Stimulated activated effector memory CD8-positive, alpha-beta T cell treated with anti-CD3 and anti-CD28 coated beads, Interleukin-12 subunit alpha, Interleukin-12 subunit beta, amount 100 ng/mL, for 72 hours (primary cell): ENCODE measurements at places on chromosomes 7 and 10.

DNA sequence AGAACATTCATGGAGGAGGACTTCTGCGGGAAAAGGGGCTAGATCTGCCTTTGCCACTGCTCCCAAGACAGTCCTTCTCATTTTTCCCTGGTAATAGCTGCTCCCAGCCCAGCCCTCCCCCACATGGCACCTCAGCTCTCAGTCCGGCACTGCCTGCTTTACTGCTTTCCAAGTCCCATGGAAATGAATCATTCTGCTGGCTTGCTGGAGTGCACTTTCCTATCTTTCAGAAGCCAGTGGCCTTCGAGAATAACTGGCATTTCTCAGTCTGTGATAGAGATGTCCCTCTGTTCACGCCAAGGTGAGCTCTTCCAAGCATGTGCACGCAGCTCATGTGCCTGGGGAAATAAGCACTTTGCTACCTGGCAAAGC, 61.4 kb downstream of the SYPL1 start:
- DNase-seq: no peak

- no peak for DNase-seq
Observed at GRCh38 chr7:17495655-17496394, 197.4 kb downstream of the AHR start.

GRCh38 chr10:118499186-118499585, 96.3 kb downstream of the PRLHR start:
- no peak for DNase-seq

GRCh38 chr10:32207544-32207943, 139.4 kb downstream of the EPC1 start:
- peak; percentile 75 for DNase-seq

GRCh38 chr7:135933509-135934188, 43.5 kb downstream of the MTPN start:
- DNase-seq: no peak

- DNase-seq: no peak
Observed at GRCh38 chr10:110613341-110613995, 30.7 kb upstream of the RBM20 start.

- no peak for DNase-seq
Observed at GRCh38 chr10:78277314-78278057, 243.8 kb downstream of the RPS24 start.

- no peak for DNase-seq
Observed at GRCh38 chr7:111763221-111763801, 201.0 kb upstream of the IMMP2L start.

DNA sequence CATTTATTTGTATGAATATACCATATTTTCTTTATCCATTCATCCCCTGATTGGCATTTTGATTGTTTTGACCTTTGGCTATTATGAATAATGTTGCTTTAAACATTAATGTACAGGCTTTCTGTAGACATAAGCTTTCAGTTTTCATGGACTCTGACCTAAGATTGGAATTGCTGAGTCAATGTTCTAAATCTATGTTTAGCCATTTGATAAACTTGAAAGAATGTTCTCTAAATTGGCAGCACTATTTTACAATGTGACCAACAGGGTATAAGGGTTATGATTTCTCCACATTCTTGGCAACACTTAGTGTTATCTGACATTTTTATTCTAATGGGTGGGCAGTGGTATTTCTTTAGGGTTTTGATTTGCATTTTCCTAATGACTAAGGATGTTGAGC, 229.7 kb upstream of the ETV1 start:
- DNase-seq: no peak

GRCh38 chr7:86123476-86123875, 520.2 kb upstream of the GRM3 start:
- DNase-seq: no peak

- DNase-seq: no peak
Observed at GRCh38 chr7:43533801-43534479, 49.0 kb upstream of the STK17A start.

DNA sequence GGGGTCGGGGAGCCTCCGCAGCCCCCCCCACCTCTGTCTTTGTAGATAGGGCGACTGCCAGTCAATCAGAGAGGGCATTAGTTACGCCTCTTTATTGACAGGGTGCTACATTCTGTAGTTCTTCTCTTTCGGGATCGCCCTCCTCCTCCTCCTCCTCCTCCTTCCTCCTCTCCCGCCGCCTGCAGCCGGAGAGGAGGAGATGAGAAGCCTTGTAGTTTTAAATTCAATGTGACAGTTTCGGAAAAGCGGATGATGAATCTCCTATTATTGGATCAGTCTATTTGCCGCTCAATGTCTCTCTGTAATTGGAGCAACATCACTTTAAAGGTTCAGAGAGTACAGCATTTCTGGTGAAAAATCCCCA, 587 bp upstream of the UNCX start:
- no peak for DNase-seq

GRCh38 chr7:50197549-50197948, 104.5 kb upstream of the ZPBP start:
- DNase-seq: no peak

GRCh38 chr7:97373736-97374135, 256.2 kb downstream of the SDHAF3 start:
- DNase-seq: no peak

- DNase-seq: no peak
Observed at GRCh38 chr7:150924369-150924781, 53.7 kb downstream of the KCNH2 start.

DNA sequence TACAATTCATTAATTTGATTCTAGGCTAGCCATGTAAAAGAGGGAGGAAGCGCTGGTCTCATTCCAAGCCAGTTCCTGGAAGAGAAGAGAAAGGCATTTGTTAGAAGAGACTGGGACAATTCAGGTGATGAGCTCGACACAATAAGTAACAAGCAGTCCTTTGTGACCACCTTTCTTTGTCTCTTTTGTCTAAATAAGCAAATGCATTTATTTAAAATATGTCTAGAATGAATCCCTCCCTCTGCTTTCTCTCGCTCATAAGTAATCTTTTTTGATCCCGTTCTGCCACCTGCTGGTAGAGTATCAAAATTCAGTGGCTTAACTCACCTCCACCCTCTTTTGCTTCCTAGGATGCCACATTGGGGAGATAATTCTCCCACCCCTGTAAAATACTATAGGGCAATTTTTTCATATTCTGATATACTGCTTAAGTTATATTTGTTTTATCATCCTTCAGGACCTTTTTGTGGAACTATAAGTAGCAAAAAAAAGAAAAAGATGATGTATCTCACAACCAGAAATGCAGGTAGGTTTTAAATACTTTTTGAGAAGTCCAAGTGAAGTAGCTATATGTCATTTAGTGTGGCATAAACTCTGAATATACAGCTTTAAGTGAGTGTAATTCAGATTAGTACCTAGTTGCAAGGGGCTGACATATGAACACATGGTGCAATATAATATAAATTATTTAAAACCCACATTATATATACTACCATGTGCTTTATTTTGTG, 91.5 kb downstream of the GSDME start:
- peak; percentile 62 for DNase-seq

- peak; percentile 58 for DNase-seq
Observed at GRCh38 chr10:71270301-71271220, 48.5 kb upstream of the SLC29A3 start.

- no peak for DNase-seq
Observed at GRCh38 chr7:81298951-81299666, 380.3 kb upstream of the SEMA3C start.

- no peak for DNase-seq
Observed at GRCh38 chr10:28681291-28681763, 4.0 kb downstream of the BAMBI start.

DNA sequence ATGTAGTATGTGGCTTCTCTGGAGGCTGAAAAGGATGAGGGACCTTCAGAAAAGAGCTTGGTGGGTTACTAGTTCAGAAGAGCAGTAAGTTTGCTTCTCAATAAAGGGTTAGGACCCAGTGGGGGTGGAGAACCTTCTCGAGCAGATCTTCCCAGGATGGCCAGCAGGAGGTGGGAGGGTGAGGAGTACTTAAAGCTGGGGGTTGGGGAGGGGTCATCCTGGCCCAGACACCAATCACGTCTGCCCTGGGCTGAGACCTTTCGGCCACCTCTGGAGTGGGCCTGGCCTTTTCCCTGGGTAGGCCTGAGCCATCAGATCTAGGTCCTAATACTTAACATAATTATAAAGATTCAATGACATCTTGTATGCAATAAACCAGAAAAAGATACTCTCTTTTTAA, 149.0 kb upstream of the TCF7L2 start:
- DNase-seq: no peak

GRCh38 chr10:107915215-107915610, 750.7 kb upstream of the SORCS1 start:
- no peak for DNase-seq

DNA sequence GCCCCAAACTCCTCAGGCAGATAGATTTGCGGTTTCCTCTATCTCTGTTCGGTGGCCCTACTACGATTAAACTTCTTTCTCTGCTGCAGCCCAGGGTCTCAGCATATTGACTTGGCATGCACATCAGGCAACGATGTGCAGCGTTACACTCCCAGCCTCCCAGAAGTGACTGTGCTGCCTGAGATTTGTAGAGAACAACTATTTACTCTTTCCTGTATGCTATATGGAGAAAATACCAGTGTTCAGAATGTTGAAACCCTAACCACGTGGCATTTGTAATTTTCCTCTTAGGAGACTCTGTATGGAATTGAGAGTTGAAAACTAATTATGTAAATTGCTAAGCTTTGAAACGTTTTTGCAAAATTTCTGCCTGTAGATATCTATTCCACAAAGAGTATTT, 50.9 kb downstream of the GNAI1 start:
- DNase-seq: no peak

DNA sequence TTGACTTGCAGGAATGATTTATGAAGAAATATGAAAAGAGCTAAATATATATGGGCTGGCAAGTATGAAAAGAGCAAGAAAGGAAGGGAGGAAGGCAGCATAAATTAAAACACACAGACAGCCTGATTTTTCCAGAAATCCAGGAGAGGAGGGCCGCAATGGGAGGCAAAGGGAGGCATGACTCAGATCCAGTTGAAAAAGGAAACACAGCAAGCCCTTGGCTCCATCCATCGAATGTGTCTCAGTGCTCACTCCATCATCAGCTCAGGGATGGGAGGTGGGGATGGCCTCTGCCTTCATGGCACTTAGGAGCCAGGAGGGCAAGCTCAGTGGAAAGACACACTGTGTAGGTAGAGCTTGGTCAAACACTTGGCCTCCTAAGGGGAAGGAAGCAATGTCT, 75.7 kb upstream of the PDZD8 start:
- DNase-seq: no peak

DNA sequence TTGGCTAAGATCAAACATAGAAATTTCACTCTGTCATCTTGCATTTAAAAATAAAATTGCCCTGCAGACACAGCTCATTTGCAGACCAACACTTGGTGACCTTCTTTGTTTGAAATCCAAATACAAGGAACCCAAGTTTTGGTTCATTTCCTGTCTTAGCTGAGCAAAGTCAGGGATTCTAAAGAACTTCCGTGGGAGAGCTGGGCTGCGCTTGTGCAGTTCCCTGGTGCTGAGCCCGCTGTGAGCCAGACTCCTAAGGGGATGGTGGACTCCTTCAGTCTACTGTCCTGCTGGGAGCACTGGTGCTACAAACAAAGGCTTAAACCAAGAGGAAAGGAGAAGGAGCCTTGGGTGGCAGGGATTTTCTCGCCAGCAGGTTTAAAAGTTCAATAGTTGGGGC, 60.0 kb downstream of the MYOF start:
- no peak for DNase-seq

DNA sequence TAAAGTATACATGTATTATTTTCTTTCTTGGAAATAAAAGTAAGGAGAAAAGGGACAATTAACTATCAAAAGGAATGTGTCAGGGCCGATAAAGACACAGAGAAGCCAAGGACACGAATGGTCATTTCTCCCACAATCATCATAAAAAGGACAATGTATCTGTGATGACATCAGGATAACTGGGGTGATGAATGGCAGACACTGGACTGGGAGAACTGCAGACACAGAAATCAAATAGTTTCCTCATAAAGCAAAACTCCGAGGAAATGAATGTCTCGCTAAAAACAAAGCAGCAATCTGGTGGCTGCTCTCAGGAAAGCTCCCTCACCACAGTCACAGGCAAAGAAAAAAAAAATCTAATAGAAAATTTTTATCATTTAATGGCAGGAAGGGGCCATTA, 69.3 kb upstream of the NPY start:
- no peak for DNase-seq

GRCh38 chr7:72335561-72336381, 76.4 kb downstream of the CALN1 start:
- no peak for DNase-seq

DNA sequence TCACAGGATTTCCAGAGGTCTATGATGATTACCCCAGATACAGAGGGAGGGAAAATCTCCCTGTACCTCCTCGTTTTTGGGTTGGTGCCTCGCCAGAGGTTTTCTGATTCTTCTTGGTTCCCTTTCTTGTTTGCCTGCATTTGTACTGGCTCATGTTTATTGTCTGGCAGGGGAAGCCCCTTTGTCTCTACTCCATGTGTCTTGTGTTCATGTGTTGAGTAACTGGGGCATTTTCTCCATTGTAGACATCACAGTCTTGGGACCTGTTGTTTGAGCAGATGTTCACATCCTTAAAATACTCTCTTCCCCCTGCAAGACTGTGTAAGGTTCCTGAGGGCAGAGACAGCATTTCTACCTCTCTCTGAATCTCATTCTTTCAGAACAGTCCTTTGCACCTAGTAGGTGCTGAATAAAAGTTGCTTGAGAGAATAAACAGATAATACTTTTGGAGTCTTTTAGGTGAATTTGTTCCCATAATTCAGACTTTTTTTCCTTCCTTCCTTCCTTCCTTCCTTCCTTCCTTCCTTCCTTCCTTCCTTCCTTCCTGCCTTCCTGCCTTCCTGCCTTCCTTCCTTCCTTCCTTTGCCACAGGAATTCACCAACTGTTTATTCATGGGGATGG, 25.1 kb downstream of the CDK14 start:
- DNase-seq: no peak

DNA sequence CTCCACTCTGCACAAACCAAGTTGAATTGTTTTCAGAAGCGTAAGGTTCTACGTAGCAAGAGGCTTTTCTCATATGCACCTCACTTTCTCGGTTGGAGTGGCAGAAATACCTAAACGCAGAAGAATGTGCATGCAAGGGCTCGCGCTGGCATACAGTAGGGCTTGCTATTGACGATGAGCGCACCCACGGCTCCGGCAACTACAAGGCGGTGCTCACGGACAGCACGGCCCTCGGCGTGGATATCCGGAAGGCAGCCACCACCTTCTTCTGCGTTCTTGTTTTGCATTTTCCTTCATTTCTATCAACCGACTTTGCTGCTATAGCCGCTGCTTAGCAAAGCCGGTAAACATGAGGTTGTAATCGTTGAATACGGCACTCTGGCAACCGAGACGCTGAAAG, 51.1 kb upstream of the UBE3C start:
- no peak for DNase-seq

- no peak for DNase-seq
Observed at GRCh38 chr7:3558400-3558799, 257.3 kb downstream of the SDK1 start.

DNA sequence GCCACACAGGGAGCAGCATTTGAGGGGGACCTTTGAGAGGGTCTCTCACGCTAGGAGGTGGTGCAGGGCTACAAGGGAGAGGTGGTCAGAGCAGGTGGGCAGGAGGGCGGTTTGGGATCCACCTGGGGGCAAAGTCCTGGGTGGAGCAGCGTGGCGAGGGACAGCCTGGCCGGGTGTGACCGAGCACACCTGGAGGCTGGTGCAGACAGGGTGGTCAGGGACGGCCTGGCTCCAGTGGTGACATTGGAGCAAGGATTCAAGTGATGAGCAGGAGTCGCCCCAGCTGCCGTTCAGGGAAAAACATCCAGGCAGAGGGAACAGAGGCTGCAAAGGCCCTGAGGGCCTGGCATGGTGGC, 36.0 kb downstream of the CLIP2 start:
- DNase-seq: no peak
